ENCODE measurements at places on chromosomes 5 and 9.

DNA sequence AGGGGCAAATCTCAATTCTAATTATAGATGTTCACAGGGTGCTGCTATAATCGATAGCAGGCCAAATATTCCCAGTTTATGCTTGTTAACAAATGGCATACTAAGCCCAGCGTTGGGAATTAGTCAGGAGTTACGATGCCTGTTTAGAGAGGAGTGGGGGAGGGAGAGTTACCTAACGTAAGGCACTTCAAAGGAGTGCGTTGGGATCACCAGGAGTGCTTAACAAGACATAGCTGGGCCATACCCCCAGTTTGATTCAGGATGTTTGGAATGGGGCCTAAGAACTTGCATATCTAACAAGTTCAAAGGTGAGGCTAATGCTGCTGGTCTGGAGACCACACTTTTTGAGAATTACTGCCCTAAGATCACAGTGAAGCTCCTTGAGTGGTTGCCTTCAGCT, 14.5 kb upstream of the SRP19 start:
- DNase-seq = no peak

- DNase-seq = no peak
These were observed 483.0 kb downstream of the EBF1 start for GRCh38 chr5:158616707-158617106.

DNA sequence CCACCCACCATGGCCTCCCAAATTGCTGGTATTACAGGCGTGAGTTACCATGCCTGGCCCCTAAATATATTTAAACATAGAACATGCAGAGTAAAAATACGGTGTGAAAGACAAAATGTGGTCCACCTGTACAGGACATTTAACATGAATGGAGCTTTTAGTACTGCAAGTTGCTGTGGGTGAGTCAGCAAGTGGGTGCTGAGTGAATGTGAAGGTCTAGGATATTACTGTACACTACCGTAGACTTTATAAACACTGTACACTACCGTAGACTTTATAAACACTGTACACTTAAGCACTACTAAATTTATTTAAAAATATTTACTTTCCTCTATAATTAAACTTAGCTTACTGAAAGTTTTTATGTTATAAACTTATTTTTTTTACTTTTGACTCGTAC, 317.8 kb downstream of the PRDM9 start:
- no peak for DNase-seq

DNA sequence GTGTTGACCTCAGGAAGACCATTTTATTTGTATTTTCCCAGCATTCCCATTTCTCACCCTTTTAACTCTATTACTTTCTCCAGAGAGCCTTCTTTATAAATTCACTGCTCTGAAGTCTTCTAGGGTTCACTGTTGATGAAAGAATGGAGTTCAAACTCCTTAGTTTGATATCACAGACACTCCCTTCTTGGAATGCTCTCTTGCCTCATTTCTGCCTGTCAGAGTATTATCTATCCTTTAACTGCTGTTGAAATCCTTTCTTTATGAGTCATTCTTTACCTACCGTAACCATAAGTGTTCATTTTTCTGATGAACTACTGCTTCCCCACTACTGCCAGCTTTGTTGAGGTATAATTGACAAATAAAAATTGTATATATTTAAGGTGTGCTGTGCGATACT, 4.3 kb downstream of the RIC1 start:
- no peak for DNase-seq

GRCh38 chr5:111383288-111383970, 128.9 kb downstream of the STARD4 start:
- no peak for DNase-seq

DNA sequence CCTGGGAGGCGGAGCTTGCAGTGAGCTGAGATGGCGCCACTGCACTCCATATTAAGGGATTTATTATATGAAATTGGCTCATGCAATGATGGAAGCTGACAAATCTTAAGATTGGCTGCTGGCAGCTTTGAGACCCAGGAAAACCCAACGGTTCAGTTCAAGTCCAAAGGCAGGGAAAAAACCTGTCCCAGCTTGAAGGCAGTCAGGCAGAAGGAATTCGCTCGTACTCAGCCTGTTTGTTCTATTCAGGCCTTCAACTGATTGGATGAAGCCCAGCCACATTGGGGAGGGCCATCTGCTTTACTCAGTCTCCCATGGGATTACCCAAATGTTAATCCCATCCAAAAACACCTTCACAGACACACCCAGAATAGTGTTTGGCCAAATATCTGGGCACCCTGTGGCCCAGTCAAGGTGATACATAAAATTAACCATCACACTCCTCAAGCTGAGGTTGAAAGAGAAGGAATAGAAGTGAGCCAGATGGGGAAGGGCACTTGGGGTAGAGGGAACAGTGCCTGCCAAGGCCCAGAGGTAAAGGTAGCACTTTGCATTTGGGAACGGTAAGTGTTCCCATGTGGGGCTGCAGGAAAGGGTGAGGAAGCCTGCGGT, 8.5 kb upstream of the ORM1 start:
- DNase-seq = no peak

GRCh38 chr5:148840531-148840930, 14.1 kb downstream of the ADRB2 start:
- no peak for DNase-seq

DNA sequence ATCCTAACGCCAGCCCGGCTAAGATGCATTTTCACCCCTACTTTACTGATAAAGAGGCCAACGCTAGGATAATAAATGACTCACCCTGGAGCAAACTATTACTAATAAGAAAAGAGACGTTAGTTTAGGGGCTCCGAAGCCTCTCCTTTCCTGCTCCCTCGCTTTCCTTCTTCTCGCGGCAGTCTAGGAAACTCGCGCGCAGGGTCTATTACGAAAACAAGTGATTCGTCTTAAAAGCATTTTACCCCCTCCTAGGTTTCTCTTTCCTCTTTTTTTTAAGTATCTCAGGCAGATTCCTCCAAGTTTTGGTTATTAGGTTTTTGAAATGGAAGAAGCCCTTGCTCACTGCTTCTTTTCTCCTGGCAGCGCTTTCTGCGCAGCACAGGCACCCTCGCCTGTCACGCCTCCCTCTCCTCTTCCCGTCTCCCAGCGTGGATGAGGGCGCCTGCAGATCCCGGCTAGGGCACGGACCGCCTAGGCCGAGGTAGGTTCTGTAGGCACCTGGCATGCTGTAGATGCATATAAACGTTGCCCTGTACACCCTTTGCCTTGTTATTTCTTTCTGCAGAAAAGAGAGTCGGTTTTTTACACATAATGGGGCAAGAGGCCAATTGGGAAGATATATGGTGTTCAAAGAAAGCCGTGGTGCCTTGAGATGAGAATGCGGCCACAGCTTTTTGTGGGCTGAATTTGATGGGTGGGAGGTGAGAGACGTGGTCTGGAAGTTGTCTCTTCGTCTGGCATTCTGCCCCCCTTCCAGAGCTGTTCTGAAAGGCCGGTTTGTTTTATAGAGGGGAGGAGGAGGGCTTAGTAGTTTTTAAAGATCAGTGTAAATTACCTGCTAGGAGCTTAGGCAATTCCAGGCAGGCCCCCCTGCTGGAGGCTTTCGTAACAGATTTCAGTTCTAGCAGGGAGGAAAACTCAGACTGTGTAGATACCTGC, 983 bp downstream of the GCNT1 start:
- peak; percentile 42 for DNase-seq

DNA sequence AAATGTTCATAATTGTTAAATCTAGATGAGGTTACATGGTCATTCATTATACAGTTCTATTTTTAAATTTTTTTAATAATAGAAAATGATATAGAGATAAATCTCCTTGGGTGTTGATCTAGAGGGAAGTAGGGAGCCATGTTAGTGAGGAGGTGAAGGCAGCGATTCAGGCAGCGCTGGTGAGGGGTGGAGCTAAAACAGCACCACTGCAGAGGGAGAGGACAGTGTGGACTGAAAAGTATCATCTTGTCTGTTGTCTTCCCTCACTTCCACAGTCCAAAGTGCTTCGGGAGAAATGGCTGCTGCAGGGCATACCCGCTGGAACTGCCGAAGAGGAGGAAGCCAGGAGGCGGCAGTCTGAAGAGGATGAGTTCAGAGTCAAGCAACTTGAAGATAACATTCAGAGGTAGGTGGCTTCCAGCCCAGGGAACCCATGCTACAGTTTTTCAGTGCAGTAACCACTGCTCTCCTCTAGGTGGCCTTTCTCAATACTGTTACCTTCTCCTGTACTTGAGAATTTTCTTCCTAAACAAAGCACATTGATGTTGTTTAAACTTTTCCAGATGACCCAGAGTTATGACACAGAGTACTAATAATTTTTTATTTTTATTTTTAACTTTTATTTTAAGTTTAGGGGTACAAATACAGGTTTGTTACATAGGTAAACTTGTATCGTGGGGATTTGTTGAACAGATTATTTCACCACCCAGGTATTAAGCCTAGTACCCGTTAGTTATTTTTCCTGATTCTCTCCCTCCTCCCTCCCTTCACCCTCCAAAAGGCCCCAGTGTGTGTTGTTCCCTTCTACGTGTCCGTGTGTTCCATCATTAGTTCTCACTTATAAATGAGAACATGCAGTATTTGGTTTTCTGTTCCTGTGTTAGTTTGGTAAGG, 100.5 kb downstream of the PALM2AKAP2 start:
- DNase-seq = peak; percentile 40

GRCh38 chr5:122374110-122374509, 62.1 kb downstream of the SNCAIP start:
- no peak for DNase-seq

Data from 8988T (cell line).